Stimulated activated CD8-positive, alpha-beta memory T cell treated with anti-CD3 and anti-CD28 coated beads, Interleukin-15, amount 100 ng/mL, for 1 hour (primary cell): ENCODE measurements at places on chromosomes 4 and X.

DNA sequence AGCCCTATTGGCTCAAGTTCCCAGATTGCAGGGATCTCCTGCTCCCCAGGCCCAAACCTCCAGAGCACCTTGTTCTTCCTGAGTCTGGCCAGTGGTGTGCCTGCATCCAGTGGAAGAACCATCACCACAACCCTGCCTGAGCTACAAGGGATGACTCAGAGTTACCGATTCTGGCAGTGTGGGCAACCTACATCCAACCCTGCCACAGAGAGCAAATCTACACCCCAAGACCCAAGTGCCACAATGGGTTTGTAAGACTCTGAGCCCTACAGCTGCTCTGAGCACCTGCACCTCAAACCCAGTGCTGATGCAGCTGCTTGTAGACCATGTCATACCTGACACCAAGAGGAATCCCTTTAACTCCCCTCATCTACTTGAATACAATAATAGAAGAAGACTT is 110.0 kb downstream of the SOWAHB start:
- no peak for DNase-seq

- DNase-seq, result no peak
Observed at GRCh38 chr4:152190907-152191306, 345.0 kb downstream of the FBXW7 start.

DNA sequence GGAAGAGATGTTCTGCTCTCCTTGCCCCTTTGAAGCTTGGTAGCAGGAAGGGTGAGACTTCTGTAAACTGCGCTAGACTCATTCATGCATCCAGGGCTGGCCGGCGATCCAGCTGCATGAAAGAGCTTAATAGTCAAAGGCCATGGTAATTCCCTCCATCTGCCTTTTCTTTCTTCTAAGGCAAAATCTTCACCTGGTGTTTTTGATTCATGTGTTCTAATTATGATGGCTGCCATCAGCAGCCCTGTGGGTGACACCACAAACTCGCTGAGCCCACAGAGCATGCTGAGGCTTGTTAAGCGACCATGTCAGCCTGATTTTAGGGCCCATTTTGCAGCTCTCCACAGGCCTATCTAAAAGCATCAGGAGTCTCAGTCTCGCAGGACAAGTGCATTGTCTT is 450.1 kb upstream of the TENM3 start:
- DNase-seq, result no peak

GRCh38 chr4:78331965-78332364 is 219.6 kb upstream of the ANXA3 start:
- no peak for DNase-seq

- DNase-seq, result no peak
Observed at GRCh38 chr4:8855818-8856245, 15.8 kb downstream of the HMX1 start.

GRCh38 chrX:125953814-125954213 is 212.3 kb downstream of the DCAF12L2 start:
- no peak for DNase-seq

GRCh38 chr4:15562114-15562513 is 92.4 kb downstream of the CC2D2A start:
- no peak for DNase-seq

DNA sequence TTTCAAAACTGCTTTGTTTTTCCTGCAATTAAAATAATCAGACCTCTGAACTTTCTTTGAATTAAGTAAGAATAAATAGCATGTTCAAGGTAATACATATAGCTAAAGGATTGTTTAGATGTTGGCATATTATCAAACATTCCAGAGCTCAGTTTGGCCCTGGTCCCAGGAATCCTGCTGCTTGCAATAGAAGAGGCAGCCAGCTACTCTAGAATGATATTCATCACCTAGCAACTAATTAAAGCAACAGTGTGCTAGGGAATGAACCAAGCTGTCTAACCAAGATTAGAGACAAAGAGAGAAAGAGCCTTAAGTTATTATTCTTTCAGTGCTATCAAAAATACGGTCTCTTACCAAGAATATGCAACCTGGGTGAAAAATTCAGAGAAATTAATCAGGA is 460.9 kb downstream of the GABRG1 start:
- DNase-seq, result no peak

GRCh38 chrX:1526565-1526964 is 10.4 kb downstream of the P2RY8 start:
- no peak for DNase-seq

- DNase-seq, result no peak
Observed at GRCh38 chrX:38636949-38637819, 75.8 kb downstream of the TSPAN7 start.

- no peak for DNase-seq
Observed at GRCh38 chrX:97334850-97335249, 451.1 kb downstream of the RPA4 start.

DNA sequence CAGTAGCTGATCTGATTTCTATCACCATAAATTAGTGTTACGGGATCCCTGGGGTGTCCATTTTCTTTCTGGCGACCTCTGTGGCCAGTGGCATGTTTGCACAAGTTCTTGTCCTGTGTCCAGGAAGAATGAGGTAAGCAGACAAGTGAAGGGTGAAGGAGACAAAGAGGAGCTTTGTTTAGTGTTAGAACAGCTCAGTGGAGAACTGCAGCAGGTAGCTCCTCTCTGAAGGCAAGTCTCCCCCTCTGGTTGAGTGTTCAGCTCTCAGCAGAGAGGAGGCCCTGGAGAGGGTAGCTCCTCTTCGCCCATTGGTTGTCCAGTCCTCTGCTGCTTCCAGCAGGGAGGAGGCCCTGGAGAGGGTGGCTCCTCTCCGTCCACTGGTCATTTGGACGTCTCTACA is 47.2 kb downstream of the DMP1 start:
- DNase-seq, result no peak

DNA sequence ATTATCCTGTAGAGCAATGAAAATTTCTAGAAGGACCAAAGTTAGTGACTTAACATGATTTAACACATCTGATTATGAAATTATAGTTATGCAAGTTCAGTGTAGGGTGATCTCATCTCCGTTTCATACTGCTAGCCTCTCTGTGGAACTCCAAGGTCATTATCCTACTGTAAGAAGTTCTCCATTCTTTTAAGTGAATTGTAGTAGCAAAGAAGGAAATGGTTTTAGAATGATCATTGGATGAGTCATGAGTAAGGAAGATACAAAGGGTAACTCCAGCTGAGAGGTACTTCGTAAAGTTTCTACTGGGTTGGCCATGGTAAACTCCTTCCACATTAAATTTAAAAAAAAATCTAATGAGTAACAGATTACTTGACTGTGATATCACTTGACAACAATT is 215.0 kb upstream of the GIMD1 start:
- DNase-seq, result no peak

- DNase-seq, result no peak
Observed at GRCh38 chr4:124206779-124207605, 505.5 kb downstream of the ANKRD50 start.

GRCh38 chr4:165312506-165312905 is 15.0 kb upstream of the MSMO1 start:
- no peak for DNase-seq
